Spleen (tissue), 13 donors: ENCODE measurements at places on chromosomes 11 and 22. TPM values are rescaled to one million over a fixed set of nuclear protein-coding genes. Genes with fewer than 3 reads are reported as not detected.

The WNT11 gene
- 0.67 TPM for polyA plus RNA-seq

The CHORDC1 gene
- polyA plus RNA-seq: 21.0 TPM

The WBP2NL gene
- 1.5 TPM for polyA plus RNA-seq

The KRTAP5-11 gene
- polyA plus RNA-seq: not detected

The CRYBB3 gene
- polyA plus RNA-seq: 0.80 TPM

The SAMM50 gene
- 23.6 TPM for polyA plus RNA-seq

The POU2AF2 gene
- not detected for polyA plus RNA-seq

The PDE3B gene
- 4.0 TPM for polyA plus RNA-seq

The CST6 gene
- 0.76 TPM for polyA plus RNA-seq

The TRIM29 gene
- polyA plus RNA-seq: 0.20 TPM

The FADS1 gene
- polyA plus RNA-seq: 6.7 TPM

The BRSK2 gene
- polyA plus RNA-seq: 1.5 TPM

The TMEM121B gene
- 0.03 TPM for polyA plus RNA-seq

The KRTAP5-9 gene
- 0.67 TPM for polyA plus RNA-seq

The AGBL2 gene
- polyA plus RNA-seq: 3.6 TPM

The DUSP8 gene
- polyA plus RNA-seq: 3.2 TPM

The MYEOV gene
- polyA plus RNA-seq: 0.06 TPM

The RAB39A gene
- polyA plus RNA-seq: 0.71 TPM
